ENCODE measurements at places on chromosomes 2 and 18.

GRCh38 chr2:60053791-60054190 is 499.7 kb downstream of the BCL11A start:
- no peak for DNase-seq

DNA sequence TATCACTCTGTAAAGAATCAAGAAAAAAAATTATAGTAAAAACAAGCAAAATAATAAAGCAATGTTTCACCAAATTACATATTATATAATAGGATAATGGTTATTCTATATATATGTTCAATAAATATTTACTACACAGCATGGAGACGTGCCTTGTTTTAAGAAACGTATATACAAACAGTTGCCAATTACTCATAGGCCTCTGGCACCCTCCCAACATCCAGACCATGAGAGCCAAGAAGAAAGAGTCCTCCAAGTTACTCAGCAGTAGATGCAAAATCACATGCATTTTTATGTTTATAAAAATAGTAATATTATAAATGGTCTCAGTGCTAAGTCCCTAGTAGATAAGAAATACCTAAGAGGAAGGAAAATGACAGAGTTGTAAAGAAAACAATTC is 64.8 kb downstream of the REV1 start:
- no peak for DNase-seq

GRCh38 chr2:120765678-120766469 is 30.2 kb downstream of the GLI2 start:
- no peak for DNase-seq

- no peak for DNase-seq
These were observed 38.1 kb downstream of the NUP35 start for GRCh38 chr2:183162362-183162761.

DNA sequence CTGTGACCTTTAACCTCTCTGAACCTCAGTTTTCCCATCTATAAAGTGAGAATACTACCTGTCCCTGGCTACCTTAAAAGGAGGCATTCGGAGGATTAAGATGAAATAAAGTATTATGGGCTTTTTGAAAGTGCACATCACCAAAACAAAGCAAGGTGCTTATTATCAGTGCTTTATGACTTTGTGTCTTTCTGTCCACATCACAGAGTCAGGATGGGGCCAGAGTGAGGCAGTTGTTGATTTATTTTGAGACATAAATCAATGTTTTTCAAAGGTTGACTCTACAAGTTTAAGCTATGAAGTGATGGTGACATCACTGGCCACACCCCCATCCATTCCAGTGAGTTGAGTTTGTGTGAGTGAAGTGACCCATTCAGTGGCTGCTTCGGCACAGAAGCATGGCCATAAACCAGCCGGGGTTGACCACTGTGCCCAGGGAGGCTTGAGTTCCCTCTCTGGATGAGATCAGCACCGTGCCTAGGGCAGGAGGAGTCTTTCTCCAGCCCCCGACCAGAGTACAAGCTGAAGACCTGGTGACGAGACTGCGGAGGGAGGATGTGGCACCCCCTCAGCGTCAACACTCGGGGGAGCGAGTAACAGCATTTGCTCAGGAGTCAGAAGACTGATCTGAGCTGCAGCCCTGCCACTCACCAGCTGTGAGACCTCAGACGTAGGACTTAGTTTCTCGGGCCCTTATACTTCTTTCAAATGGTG is 89.0 kb upstream of the PPP1CB start:
- DNase-seq, result no peak

GRCh38 chr18:58324824-58325480 is 280.9 kb downstream of the NEDD4L start:
- DNase-seq, result no peak

DNA sequence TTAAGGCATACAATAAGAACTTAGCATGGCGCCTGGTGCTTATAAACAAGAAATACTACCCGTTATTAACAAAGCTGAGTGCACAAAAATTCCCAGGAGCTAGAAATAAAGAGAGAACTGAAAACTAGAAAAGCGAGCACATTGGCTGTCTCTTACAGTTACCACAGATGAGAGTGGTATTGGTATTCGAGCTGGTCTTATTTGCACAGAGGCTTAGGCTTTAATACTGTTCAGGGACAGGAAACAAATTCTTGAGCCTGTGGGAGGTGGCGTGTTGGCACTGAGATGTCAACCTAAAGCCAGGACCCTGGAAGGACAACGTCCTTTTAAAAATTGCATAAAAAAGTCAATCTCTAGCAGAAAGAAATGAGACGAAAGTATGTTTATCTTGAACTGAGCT is 67.3 kb upstream of the IGFBP2 start:
- DNase-seq, result no peak

DNA sequence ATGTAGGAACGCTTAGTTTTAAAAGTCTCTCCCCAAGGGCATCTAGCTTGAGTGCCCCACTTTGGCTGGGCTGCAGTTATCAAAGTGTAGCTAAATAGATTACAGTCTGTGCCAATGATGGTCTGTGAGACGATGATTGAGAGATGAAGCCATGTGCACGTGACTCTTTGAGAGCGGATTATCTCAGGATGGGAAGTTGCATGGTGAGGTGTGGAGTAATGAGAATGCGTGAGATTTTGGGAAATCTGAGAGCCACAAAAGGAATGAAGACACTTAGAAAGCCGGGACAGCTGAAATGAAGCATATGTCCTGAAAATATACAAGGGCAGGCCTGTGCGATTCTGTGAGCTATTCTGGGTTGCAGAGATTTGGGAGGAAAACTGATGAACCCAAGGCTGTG is 370.0 kb downstream of the TGIF1 start:
- no peak for DNase-seq

DNA sequence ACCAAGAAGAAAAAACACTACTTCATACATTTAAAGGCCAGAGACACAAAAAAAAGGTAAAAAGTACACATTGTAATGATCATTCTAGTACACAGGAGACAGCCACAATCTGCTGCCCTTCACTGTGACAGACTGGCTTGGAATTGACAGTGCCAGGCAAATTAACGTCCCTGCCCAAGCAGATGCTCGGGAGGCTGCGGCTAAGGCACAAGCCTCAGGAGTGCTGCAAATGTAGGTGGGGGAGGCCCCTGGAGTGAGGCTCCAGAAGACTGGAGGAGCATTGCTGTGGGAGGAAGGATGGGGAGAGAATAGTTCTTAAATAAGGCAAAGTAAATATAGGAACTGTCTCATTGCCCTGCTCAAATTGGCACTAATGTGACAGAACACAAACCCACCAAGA is 18.6 kb downstream of the ERCC3 start:
- no peak for DNase-seq

DNA sequence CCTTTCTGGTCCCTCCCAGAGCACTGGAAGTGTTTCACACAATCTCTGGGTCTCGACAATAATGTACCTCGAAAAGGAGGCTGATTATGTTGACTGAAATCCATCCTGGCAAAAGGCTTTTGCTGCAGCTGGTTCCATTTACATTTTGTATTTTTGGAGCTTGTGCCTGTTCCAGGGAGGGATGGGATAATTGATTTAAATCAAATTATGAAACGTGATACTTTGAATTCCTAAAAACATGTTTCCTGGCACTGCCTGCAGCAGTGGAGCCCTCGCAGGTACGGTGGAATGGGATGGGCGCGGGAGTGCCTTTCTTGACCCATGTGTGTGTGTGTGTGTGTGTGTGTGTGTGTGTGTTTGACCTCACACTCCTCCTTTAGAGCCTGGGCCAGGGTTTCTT is 455.5 kb upstream of the MEIS1 start:
- DNase-seq, result no peak

GRCh38 chr18:70219688-70220087 is 14.2 kb upstream of the RTTN start:
- DNase-seq, result no peak
